ENCODE measurements at places on chromosomes 16 and 17. TPM values are rescaled to one million over a fixed set of nuclear protein-coding genes. Genes with fewer than 3 reads are reported as not detected.
A peak's percentile ranks its signal among the peaks of the same experiment; 100 is the strongest.

Gene TEDC2
- total RNA-seq: 0.38 TPM

- H3K27me3 ChIP-seq: no peaks in the 10 kb centered on the region
- no peak for DNase-seq
- H3K36me3 ChIP-seq: no peaks in the 10 kb centered on the region
- no peak overlapping the region for H3K27ac ChIP-seq
- H3K4me1 ChIP-seq: no peaks in the 10 kb centered on the region
- no peak overlapping the region for H3K4me3 ChIP-seq
Observed at GRCh38 chr17:78154903-78155811, 9.0 kb downstream of the C17orf99 start.

Gene CDC42EP4
- total RNA-seq: 120 TPM

DNA sequence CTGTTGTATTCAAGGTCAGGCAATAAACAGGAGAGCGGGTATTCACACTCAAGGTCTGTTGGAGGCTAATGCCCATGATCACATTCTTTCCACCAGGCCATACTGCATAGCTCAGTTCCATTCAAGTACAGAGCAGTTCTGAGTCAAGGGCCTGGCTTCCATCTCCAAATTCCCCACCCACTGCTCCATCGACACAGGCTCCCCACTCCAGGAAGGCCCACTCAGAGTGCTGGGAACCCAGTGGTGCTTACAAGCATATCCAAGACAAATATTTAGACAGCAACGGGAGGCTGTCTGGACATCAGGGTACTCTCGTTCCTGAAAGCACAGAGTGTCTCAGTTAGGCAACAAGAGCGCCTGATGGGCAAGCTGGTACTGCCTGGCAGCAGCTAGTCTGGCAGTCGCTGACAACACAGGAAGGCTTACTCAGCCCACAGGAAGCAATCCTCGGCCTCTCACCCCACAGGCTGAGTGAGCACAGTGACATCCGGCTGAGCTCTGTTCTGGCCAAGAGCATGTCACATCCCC is 40.9 kb downstream of the RFFL start:
- no peak overlapping the region for H3K4me3 ChIP-seq
- no peaks in the 10 kb centered on the region for H3K27me3 ChIP-seq
- H3K4me1 ChIP-seq: no peaks in the 10 kb centered on the region
- no peak for DNase-seq

GRCh38 chr17:45410144-45411091 is 22.3 kb downstream of the ARHGAP27 start:
- DNase-seq: no peak
- H3K36me3 ChIP-seq: no peaks in the 10 kb centered on the region
- H3K4me3 ChIP-seq: peak overlapping the region; percentile 3
- H3K4me1 ChIP-seq: peaks cover 4% of the 10 kb centered on the region
- no peaks in the 10 kb centered on the region for H3K27me3 ChIP-seq

DNA sequence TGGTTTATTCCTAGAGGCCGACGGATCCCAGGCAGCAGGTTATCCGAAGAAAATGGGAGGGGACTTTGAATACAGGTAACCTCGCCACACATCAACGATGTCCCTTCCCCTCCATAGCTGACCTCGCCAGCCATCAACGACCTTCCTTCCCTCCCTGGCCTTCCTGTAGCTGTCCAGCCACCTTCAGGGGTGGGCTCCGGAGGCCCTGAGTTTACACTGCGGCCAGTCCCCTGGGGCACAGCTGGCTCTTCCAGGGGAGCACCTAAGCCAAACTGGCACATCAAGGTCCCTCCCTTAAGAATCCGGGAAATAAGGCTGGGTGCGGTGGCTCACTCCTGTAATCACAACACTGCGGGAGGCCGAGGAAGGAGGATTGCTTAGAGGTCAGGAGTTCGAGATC is 10.1 kb upstream of the RPH3AL start:
- no peak for DNase-seq
- no peaks in the 10 kb centered on the region for H3K36me3 ChIP-seq
- no peaks in the 10 kb centered on the region for H3K27me3 ChIP-seq
- H3K4me3 ChIP-seq: no peak overlapping the region

Gene MT3
- not detected for total RNA-seq

DNA sequence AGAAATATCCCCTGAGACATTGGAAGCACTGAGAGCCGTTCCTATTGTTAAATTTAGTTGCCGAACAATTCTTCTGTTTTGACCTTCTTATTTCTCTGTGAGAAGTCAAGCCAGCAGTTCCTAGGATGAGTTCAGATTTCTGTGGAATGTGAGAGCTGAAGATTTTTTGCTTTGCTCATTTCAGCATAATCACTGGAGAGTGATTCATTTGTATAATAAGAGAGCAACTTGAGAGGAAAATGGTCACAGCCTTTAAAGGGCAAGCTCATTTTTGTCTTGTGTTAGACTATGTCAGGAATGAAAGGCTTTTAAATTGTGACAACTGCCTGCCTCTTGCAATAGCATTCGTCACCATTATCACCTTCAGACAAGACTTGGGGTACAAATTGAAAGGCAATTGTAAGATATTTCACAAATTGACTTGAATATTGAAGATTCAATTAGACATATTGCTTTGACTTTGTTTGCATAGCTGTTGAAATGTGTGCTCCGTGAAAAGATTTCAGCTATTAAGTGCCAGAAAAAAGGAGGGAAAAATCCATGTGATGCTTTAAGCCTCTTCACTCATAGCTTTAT is 900.0 kb upstream of the GOT2 start:
- H3K27ac ChIP-seq: no peak overlapping the region
- no peak overlapping the region for H3K4me3 ChIP-seq
- H3K4me1 ChIP-seq: no peaks in the 10 kb centered on the region
- H3K27me3 ChIP-seq: no peaks in the 10 kb centered on the region

Gene HOXB5
- 0.87 TPM for total RNA-seq

Gene TP53TG3F
- total RNA-seq: not detected

- H3K27me3 ChIP-seq: no peaks in the 10 kb centered on the region
- no peak overlapping the region for H3K4me3 ChIP-seq
- H3K36me3 ChIP-seq: no peaks in the 10 kb centered on the region
- DNase-seq: no peak
- no peaks in the 10 kb centered on the region for H3K4me1 ChIP-seq
- no peak overlapping the region for H3K27ac ChIP-seq
Observed at GRCh38 chr16:6704306-6704930, 628.2 kb upstream of the RBFOX1 start.

Gene SRCIN1
- 3.0 TPM for total RNA-seq

Gene SPNS3
- total RNA-seq: 0.20 TPM

GRCh38 chr16:31134625-31135534 is 647 bp downstream of the PRSS8 start:
- H3K4me1 ChIP-seq: no peaks in the 10 kb centered on the region
- H3K27me3 ChIP-seq: no peaks in the 10 kb centered on the region
- no peaks in the 10 kb centered on the region for H3K36me3 ChIP-seq
- H3K4me3 ChIP-seq: peak overlapping the region; percentile 4
- DNase-seq: no peak

Gene LRRC36
- 1.4 TPM for total RNA-seq

GRCh38 chr16:75263963-75264445 is 12.6 kb upstream of the BCAR1 start:
- H3K27ac ChIP-seq: peak overlapping the region; percentile 78
- DNase-seq: peak; percentile 45
- H3K27me3 ChIP-seq: no peaks in the 10 kb centered on the region
- H3K36me3 ChIP-seq: no peaks in the 10 kb centered on the region
- peaks cover 38% of the 10 kb centered on the region for H3K4me1 ChIP-seq

DNA sequence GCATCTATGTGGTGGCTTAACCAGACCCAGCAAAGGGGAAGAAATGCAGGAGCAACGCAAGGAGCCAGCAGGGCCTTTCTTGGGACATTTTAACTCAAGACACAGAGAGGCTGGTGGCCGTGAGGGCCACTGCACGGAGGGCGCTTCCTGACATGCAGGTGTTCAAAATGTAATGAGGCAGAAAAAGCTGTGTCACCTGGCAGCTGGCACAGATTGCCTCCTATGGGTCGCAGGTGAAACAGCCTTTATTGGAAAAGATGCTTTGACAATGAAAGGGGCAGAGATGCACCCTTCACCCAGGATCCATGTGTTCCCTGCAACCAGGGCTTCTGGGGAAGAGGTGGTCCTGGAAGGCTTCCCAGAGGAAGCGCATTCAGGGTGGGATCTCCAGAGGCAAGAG is 219.3 kb downstream of the XYLT1 start:
- no peak overlapping the region for H3K4me3 ChIP-seq
- no peaks in the 10 kb centered on the region for H3K36me3 ChIP-seq
- DNase-seq: no peak
- no peak overlapping the region for H3K27ac ChIP-seq
- no peaks in the 10 kb centered on the region for H3K4me1 ChIP-seq

DNA sequence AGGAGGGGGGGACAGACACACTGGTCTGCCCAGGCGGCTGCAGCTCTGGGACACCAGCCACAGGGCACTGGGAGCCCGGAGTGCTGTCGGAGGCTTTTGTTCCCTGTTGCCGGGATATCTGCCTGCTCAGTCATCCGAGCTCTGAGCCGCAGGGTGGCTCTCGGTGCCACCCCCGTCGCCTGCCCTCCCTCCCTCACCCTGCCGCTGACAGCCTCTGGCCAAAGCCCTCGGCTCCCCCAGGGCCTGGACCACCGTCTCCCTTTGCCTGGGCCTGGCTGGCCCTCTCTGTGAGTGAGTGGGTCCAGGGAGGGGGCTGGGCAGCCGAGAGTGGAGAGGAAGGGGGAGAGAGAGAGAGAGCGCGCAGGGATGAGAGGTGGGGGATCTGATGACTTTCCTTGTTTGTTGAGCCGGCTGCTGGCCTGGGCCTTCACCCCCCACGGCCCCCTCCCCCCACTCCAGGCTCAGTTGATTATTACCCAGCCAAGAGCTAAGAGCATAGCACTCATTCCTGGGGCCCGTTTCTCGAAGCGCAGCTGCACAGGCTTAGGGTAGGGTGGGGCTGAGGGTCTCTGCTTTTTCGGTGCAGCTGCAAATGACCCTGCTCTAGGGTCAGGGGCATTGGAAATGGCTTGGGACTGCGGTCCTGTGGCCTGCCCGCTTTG is 2.7 kb downstream of the FOXJ1 start:
- peaks cover 4% of the 10 kb centered on the region for H3K4me1 ChIP-seq
- no peaks in the 10 kb centered on the region for H3K36me3 ChIP-seq
- H3K27ac ChIP-seq: no peak overlapping the region
- peaks cover 2% of the 10 kb centered on the region for H3K27me3 ChIP-seq
- H3K4me3 ChIP-seq: no peak overlapping the region
- no peak for DNase-seq

DNA sequence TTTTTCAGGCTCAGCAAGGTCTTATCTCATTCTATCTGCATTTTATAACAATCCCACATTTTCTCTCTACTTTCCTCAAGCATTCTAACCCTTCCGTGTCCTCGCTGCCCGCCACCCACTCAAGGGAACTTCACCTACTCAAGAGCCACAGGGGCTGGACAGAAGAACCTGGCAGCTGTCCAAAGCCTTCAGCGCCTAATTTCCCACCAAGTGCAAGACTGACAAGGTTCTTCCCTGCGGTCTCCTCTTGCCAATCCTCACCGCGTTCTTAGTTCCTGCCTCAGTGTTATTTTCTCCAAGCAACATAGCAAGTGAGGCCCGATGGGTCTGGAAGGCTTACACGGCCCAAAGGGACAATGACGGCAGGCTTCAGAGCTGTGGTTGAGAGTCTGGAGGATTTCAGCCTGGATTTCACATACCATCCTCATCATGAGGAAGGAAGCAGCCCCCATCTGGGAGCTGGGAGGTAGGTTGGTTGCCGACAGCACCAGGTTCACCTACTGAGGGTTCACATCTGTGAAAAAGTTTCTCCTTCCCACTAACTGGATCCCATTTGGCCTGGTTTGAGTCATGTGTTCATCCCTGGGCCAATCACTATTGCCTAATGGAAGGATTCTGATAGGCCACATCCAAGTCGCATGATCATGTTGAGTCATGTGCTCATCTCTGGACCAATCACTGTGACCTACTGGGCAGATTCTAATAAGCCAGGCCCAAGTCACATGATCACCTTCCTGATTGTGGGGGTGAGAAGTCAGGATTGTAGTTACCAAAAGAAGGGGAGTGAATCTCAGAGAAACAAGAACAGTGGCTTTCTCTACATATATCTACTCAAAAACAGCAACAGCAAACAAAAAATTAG is 108.2 kb downstream of the N4BP1 start:
- no peak overlapping the region for H3K4me3 ChIP-seq
- H3K4me1 ChIP-seq: peaks cover 20% of the 10 kb centered on the region
- no peaks in the 10 kb centered on the region for H3K27me3 ChIP-seq
- no peaks in the 10 kb centered on the region for H3K36me3 ChIP-seq

- H3K27ac ChIP-seq: no peak overlapping the region
- H3K4me3 ChIP-seq: no peak overlapping the region
- no peak for DNase-seq
- H3K36me3 ChIP-seq: no peaks in the 10 kb centered on the region
- H3K27me3 ChIP-seq: no peaks in the 10 kb centered on the region
- no peaks in the 10 kb centered on the region for H3K4me1 ChIP-seq
Observed at GRCh38 chr17:36675786-36676185, 74.4 kb downstream of the MRM1 start.

DNA sequence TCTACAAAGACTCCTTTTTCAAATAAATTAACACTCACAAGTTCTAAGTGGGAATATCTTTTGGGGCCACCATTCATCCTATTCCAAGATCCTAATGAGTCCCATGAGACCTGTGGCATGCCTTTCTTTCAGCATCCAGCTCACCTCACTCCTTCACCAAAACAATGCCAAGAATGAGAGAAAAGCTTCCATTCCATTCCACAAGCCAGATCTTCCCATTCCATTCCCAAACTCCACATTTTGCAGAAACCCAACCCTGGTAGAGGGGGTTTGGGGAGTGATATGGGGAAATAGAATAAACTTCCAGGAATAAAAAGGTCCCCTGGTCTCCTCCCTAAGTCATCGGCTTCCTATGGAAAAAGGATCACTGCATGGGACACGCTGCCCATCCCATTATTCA is 392.2 kb downstream of the NPIPA8 start:
- no peak for DNase-seq
- no peak overlapping the region for H3K4me3 ChIP-seq
- no peak overlapping the region for H3K27ac ChIP-seq
- H3K4me1 ChIP-seq: no peaks in the 10 kb centered on the region
- no peaks in the 10 kb centered on the region for H3K36me3 ChIP-seq
- H3K27me3 ChIP-seq: no peaks in the 10 kb centered on the region

Gene KCNH6
- total RNA-seq: not detected

- no peak overlapping the region for H3K27ac ChIP-seq
- H3K27me3 ChIP-seq: no peaks in the 10 kb centered on the region
- DNase-seq: no peak
- no peak overlapping the region for H3K4me3 ChIP-seq
Observed at GRCh38 chr17:77441940-77442339, 301.2 kb downstream of the SEC14L1 start.

Measured in ovary (tissue), 10 donors.